D341Med (cell line): ENCODE measurements at places on chromosomes 13 and 19.

DNA sequence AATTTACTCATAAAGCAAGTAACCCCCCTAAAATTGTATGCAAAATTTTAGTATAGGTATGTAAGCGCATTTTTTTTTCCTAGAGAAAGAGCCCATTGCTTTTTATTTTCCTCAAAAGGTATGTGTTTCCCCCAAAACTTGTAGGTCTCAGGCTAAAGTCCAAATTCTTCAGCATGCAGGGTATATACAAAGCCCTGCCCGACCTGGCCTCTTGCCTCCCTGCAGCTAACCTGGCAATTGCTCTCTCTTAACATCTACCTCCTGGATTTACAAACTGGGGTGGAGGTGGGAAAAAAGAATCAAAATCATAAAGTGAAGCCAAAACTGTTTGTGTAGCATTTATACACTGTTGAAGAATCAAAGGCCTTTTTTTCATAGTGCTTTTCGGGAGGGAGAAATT, 107.8 kb downstream of the KCNRG start:
- DNase-seq, result no peak

- DNase-seq, result no peak
Observed at GRCh38 chr19:45162608-45163143, 1.9 kb upstream of the NKPD1 start.

GRCh38 chr19:54388802-54389139, 24.0 kb upstream of the LAIR1 start:
- no peak for DNase-seq

DNA sequence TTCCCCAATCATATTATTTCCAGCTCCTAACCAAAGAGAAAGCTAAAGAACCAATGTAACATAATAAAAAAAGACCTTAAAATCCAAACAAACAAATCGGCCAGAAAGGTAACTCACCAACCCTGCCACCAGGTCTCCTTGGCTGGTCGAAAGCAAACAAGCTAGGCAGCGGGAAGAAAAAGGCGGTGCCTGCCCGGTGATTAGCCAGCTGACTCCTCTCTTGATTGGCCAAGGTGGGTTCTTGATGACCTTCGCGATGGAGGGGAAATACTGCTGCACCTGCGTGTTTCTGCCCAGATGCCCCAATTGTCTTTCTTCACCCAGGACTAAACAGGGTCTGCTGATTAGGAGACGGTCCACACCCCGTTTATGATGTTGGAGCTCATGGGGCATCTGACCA, at the start of gene NLRP11:
Gene NLRP11 (minus strand): TSS at position 154 of the 400 bp plus-strand sequence. CDS start 13,825 bp downstream, outside the sequence.
- no peak for DNase-seq

DNA sequence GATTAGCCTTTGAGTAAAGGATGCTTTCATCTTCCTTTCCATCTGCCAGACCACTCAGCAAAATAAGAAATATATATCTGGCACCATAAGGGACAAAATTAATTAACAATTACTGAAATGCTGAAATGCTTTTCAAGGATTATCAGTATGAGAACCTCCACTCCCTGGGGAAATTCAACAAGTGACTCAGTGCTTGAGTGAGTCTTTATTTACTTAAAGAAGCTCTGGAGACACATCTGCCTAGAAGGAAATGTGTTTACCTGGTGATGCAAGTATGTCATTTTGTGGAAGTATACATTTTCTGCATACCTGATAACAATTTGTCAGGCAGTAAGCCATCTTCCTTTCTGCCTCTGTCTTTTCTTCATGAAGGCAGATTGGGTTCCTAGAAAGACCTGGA, 23.4 kb downstream of the ZNF560 start:
- peak; percentile 44 for DNase-seq

GRCh38 chr19:10227026-10227971, 3.8 kb downstream of the S1PR2 start:
- DNase-seq, result no peak

DNA sequence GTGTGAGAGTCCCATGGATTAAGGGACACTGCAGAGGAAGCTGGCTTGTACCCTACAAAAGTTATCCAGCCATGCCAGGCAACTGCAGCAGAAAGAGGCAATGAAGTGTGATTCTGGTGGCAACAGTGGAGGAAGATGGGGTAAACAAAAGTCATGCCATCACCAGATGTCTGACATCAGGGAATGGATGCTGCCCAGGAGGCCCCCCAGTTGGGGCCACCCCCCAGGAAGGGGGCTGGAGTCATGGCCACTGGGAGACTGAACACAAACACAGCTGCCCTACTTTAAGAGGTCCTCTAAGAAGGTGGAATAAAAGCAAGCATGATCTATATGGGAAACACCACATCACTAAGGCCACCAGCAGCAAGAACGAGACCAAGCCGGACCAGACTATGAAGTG, 235.3 kb downstream of the KLF12 start:
- no peak for DNase-seq

GRCh38 chr13:114258589-114258988, 22.8 kb upstream of the UPF3A start:
- DNase-seq, result no peak

DNA sequence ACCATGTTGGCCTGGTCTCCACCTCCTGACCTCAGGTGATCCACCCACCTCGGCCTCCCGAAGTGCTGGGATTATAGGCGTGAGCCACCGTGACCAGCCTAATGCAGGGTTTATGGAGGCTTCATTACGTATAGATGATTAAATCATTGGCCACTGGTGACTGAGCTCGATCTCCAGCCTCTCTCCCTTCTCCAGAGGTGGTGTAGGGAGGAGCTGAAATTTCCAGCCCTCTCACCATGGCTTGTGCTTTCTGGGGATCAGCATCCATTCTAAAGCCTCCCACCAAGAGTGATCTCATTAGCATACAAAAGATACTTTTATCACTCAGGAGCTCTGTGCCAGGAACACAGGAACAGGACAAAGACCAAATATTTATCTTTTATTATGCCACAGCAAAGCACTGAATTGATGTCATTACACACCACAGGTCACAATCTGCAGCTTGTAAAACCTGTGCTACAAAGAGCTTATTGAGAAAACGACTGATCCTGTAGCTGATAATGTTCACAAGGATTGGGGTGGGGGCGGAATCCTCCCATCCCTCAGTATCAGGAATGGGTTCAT, 32.4 kb downstream of the RHPN2 start:
- no peak for DNase-seq

DNA sequence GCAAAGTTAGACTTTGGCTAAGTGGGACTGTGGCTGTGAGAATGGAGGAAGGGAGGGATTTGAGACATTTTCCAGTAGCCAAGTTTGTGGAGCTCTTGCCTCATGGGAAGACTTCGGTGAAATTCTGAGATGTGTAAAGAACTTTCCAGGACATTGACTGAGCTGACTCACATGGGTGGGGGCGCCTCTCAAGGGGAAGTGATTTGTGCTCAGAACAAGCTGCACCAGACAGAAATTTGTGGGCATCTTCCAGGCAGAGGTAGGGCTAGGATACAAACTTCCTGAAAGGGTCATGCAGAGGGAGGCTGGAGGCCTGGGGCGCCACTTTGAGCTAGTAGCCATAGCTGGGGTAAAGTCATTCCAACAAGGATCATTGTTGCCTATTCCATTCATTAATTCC, 9.8 kb upstream of the SIGLEC10 start:
- DNase-seq, result no peak

DNA sequence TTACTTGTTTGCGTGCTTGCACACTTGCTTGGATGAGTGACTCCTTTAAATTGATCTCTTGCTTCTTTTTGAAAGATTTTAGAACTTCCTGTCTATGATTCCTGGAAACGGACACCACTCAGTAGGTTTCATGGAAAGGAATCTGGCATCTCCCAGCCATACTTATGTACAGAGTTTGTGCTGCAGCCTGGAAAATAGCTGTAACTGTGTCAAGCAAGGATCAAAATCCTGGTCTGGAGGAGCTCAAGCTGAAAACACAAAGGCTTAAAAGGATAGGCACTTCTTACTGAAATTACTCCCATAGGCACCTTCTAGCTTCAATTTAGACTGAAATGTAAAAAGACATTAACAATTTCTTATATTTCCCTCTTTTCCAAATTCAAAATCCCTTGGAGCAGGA, 1.4 kb upstream of the FREM2 start:
- DNase-seq, result no peak

DNA sequence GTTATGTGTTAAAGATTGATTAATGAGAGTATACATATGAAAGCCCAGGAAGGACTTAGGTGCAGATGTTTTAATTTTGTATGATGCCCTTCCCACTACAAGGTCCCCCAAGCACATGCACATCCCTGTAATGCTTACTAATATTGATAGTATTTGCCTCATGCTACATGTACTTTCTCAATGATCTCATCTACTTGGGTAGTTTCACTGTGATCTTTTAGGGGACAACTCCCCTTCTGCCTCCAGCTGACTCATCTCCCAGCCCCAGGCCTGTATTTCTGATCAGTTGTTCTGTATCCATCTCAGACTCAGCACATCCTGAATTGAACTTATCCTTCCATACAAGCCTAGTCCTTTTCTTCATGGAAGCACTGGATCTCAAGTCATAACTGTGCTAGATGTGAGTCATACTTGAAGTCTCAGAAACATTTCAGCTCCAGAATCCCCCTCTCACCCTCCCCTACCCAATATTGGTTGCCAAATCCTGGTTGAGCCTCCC, 49.4 kb upstream of the INTS6 start:
- no peak for DNase-seq

DNA sequence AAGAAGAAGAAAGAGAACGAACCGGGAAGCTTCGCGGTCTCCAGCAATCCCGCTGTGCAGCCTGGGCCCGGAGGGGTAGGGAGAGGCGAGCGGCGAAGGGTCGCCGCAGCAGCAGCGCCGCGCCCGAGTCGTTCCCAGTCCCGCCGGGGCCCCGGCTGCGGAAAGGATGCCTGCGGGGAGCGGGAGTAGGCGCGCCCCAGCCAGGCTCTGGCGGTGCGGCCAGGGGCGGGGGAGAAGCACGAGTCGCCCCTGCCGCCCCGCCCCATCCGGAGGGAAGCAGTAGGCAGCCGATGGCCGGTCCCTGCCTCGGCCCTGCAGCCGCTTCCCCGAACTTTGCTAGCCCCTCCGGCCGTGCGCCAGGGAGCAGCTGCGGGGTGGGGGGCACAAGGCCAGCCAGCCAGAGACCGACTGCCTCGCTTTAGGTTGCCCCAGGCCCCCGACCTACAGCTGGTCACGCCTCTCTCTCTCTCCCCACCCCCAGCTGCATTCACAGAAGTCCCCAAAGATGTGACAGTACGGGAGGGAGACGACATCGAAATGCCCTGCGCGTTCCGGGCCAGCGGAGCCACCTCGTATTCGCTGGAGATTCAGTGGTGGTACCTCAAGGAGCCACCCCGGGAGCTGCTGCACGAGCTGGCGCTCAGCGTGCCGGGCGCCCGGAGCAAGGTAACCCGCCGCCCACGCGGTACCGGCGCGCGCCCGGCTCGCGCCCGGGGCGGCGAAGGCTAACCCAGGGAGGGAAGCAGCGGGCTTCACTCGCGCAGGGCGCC, 1.1 kb downstream of the VSTM2B start:
- peak; percentile 59 for DNase-seq
